Spleen (tissue), 13 donors: ENCODE measurements at places on chromosomes 3 and 15. TPM values are rescaled to one million over a fixed set of nuclear protein-coding genes. Genes with fewer than 3 reads are reported as not detected.

The GALNT15 gene
- total RNA-seq = 147 TPM

The TRH gene
- total RNA-seq = not detected

The DNAJA4 gene
- 15.0 TPM for total RNA-seq

The SPRED1 gene
- total RNA-seq = 24.0 TPM

The CCR2 gene
- 18.9 TPM for total RNA-seq

The RPP14 gene
- 14.2 TPM for total RNA-seq

The PRR20G gene
- not detected for total RNA-seq

The PTH1R gene
- 5.1 TPM for total RNA-seq

The APPL1 gene
- total RNA-seq = 43.4 TPM

DNA sequence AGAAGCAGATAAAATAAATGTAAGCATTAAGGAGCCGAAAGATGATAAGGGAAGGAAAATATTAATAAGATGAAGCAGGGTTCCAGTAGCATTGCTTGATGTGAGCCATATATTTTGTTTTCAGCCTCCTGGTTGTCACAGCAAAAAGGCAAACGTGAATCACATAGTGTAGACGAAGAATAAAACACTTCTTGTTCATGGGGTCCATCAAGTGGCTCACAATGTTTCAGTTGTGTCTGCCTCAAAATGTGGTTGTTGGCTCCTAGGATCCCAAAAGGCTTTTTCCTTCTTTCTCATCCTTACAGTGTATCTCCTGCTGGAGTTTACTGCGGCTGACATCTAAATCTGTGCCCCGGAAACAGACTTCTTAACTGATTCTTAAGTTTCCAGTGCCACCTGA lies 195.1 kb downstream of the GHSR start:
- H3K4me3 ChIP-seq = no peak overlapping the region
- no peaks in the 10 kb centered on the region for H3K36me3 ChIP-seq
- DNase-seq = no peak

DNA sequence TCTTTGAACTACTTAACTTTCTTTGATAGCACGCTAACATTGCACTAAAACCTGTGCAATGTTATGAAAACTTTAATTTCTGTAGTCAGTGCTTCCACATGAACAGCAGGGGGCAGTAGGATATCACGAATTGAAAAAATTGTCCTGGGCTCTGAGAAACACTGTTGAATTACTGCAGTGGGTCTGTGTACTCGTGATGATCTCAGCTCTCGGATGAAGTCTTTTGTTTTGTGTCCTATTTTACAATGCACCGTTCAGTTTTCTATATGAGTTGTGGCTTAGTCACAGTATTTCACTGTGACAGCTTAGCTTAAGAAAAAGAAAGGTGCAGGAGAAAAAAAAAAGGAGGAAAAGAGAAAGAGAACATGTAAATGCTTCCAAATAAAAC lies 141.3 kb upstream of the CCDC54 start:
- H3K4me3 ChIP-seq = peak overlapping the region; percentile 21
- peaks cover 5% of the 10 kb centered on the region for H3K4me1 ChIP-seq
- H3K36me3 ChIP-seq = no peaks in the 10 kb centered on the region
- H3K27me3 ChIP-seq = no peaks in the 10 kb centered on the region
- peak overlapping the region; percentile 64 for H3K27ac ChIP-seq

- H3K4me3 ChIP-seq = no peak overlapping the region
- no peaks in the 10 kb centered on the region for H3K36me3 ChIP-seq
- DNase-seq = no peak
- H3K4me1 ChIP-seq = no peaks in the 10 kb centered on the region
- no peak overlapping the region for H3K27ac ChIP-seq
Observed at GRCh38 chr15:40600956-40601355, 6.9 kb downstream of the KNL1 start.

DNA sequence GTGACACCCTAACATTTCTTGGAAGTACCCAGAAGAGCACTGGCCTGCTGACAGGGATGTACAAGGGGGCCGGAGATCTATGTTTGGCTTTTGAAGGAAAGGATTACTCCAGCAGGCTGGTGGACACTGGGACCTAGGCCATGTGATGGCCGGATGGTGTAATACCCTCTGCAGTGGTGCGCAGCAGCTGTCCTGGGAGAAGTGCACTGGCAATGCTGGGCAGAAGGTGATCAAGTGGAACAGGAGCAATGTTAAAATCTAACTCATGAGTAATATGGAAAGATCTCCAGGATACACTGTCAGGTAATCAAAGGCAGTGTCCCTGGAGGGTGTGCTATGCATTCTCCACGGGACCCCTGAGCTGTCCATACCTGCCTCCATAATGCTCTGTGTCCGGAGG lies 71.2 kb upstream of the POMGNT2 start:
- H3K36me3 ChIP-seq = no peaks in the 10 kb centered on the region
- peak overlapping the region; percentile 48 for H3K27ac ChIP-seq
- H3K4me1 ChIP-seq = peaks cover 47% of the 10 kb centered on the region
- no peak overlapping the region for H3K4me3 ChIP-seq

DNA sequence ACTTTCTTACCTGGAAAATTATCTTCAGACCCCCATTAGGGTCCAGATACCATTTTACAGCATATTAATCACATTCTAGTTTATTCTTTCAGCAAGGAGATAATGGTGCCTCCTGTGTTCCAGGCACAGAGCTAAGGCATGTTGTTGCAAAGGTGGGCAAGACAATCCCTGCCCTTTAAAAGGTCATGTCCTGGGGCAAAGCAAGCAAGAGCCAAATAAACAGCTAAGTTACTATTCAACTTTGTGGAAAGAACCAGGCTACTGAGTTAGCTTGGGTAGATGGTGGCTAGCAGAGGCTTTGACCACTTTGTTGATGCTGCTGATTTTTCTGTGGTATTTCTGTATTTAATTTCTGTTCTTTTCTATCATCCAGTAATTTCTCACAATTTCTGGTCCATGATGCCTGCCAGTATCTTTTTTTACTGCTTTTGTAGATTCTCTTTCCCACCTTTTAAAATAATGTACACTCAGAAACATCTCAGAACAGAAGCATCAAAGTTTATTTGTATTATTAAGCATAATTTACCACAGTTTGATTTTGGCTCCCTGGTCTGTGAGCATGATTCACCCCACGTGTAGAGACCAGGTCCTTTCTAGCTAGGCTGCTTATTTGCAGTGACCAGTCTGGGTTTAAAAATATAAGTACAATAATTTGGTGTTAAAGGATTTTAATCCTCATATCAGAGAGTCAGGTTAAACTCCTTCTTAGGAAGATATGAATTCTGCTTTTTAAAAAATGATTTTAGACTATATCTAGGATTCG lies 71.5 kb downstream of the LRRC28 start:
- no peaks in the 10 kb centered on the region for H3K27me3 ChIP-seq
- no peak overlapping the region for H3K27ac ChIP-seq
- DNase-seq = no peak
- H3K4me3 ChIP-seq = no peak overlapping the region
- no peaks in the 10 kb centered on the region for H3K36me3 ChIP-seq
- peaks cover 8% of the 10 kb centered on the region for H3K4me1 ChIP-seq

- DNase-seq = no peak
- H3K27ac ChIP-seq = no peak overlapping the region
- H3K27me3 ChIP-seq = no peaks in the 10 kb centered on the region
- no peaks in the 10 kb centered on the region for H3K36me3 ChIP-seq
- no peak overlapping the region for H3K4me3 ChIP-seq
Observed at GRCh38 chr15:72281713-72282112, 9.4 kb upstream of the PARP6 start.

GRCh38 chr15:80587816-80588456 lies 107.2 kb upstream of the ABHD17C start:
- H3K4me1 ChIP-seq = no peaks in the 10 kb centered on the region
- H3K27me3 ChIP-seq = no peaks in the 10 kb centered on the region
- H3K4me3 ChIP-seq = no peak overlapping the region
- no peak for DNase-seq

DNA sequence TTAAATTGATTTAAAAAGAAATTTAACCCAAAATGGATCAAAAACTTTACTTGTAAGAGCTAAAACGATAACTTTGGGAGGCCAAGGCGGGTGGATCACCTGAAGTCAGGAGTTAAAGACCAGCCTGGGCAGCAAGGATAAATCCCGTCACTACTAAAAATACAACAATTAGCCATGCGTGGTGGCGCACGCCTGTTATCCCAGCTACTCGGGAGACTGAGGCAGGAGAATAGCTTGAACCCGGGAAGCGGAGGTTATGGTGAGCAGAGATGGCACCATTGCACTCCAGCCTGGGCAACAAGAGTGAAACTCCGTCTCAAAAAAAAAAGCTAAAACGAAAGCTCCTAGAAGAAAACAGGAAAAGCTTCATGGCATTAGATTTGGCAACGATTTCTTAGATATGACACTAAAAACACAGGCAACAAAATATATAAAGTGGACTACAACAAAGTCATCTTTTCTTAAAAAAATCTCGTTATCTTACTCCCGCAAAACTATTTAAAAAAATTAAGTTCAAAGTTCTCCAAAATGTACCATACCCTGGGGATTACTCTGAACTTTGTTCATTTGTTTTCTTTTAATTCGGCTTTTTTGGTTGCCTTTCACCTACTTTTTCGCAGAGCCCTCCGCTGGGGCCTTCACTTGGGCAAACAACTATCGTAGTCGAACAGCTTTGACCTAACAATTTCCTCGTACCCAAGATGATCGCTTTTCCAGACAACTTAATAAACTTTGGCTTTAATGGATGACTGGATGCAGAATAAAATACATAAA lies 2.9 kb downstream of the HDDC3 start:
- no peaks in the 10 kb centered on the region for H3K36me3 ChIP-seq
- no peak for DNase-seq
- H3K27ac ChIP-seq = peak overlapping the region; percentile 99
- H3K4me3 ChIP-seq = peak overlapping the region; percentile 80
- no peaks in the 10 kb centered on the region for H3K27me3 ChIP-seq

DNA sequence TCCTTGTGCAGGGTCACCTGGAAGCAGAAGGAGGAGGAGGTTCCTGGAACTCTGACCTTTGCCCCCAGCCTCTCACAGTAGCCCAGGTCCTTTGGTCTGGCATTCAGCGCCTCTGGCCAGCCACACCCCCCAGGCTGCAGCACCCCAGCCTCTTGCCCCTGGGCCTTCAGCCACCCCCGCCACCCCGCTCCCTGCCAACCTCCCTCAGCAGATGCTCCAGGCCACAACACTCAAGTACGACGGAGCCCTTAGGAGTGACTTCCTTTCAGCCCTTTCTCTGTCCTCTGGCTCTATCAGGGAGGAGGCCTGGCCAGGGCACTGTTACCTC lies 45.2 kb downstream of the GRIP2 start:
- peaks cover 43% of the 10 kb centered on the region for H3K36me3 ChIP-seq
- no peaks in the 10 kb centered on the region for H3K4me1 ChIP-seq
- H3K27me3 ChIP-seq = no peaks in the 10 kb centered on the region
- DNase-seq = peak; percentile 68

GRCh38 chr3:126503701-126504100 lies 13.9 kb downstream of the UROC1 start:
- peak; percentile 63 for DNase-seq
- H3K27me3 ChIP-seq = no peaks in the 10 kb centered on the region
- H3K4me3 ChIP-seq = no peak overlapping the region
- H3K4me1 ChIP-seq = no peaks in the 10 kb centered on the region
- no peak overlapping the region for H3K27ac ChIP-seq
- H3K36me3 ChIP-seq = no peaks in the 10 kb centered on the region

- H3K4me3 ChIP-seq = no peak overlapping the region
- H3K36me3 ChIP-seq = no peaks in the 10 kb centered on the region
- H3K4me1 ChIP-seq = no peaks in the 10 kb centered on the region
- no peak overlapping the region for H3K27ac ChIP-seq
Observed at GRCh38 chr15:87917480-87917879, 339.1 kb downstream of the NTRK3 start.

DNA sequence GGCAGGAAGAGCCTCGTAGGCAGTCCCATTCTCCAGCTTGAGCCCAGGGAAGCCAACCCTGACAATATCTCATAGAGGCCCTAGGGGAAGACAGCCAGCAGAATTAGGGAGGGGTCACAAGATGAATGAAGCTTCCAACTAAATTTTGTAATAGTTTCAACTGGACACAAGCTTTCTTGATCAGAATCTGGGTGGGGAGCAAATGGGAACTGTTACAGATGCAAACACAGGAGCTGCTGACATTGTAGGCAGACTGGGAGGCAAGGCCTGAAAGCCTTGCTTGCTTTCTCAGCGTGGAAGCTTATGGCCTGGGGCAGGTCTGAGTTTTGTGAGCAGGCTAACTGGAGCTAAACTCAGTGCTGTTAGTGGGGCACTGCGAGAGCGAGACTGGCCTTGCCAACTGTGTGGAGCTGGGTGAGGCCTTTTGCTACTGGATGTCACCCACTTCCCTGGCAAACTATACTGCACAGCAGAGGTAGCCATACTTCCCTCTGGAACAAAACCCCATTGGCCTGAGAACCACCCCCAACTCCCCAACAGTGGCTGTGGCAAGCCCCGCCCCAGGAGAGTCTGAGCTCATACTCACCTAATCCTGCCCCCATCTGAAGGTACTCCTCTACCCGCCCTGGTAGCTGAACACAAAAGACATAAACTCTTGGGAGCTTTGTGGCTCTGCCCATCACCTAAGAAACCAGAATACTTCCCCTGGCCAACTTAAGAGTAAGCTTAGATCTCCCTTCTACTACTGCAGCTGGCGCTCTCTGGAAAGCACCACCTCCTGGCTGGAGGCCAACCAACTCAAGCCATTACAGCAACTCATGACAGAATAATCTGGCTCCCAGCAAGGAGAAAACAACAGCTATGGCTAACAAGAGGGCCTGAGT lies 42.9 kb downstream of the CFAP20DC start:
- H3K36me3 ChIP-seq = no peaks in the 10 kb centered on the region
- no peaks in the 10 kb centered on the region for H3K4me1 ChIP-seq
- DNase-seq = no peak
- H3K27me3 ChIP-seq = no peaks in the 10 kb centered on the region
- H3K4me3 ChIP-seq = no peak overlapping the region

DNA sequence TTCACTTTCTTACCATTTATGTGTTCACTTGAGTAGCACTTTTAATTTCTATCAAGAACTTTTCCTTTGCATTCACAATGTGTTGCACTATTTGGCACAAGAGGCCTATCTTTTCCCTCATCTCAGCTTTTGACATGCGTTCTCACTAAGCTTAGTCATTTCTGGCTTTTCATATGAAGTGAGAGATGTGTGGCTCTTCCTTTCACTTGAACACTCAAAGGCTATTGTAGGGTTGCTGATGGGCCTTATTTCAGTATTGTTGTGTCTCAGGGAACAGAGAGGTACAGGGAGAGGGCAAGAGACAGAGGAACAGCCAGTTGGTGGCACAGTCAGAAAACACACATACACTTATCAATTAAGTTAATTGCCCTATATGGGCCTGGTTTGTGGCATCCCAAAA lies 127.4 kb upstream of the MLF1 start:
- H3K4me3 ChIP-seq = no peak overlapping the region
- no peaks in the 10 kb centered on the region for H3K27me3 ChIP-seq
- H3K4me1 ChIP-seq = no peaks in the 10 kb centered on the region
- H3K27ac ChIP-seq = no peak overlapping the region
- no peaks in the 10 kb centered on the region for H3K36me3 ChIP-seq

GRCh38 chr15:31472636-31473384 lies 146.2 kb downstream of the KLF13 start:
- DNase-seq = peak; percentile 88
- no peaks in the 10 kb centered on the region for H3K36me3 ChIP-seq
- no peaks in the 10 kb centered on the region for H3K27me3 ChIP-seq
- H3K27ac ChIP-seq = peak overlapping the region; percentile 87
- peaks cover 35% of the 10 kb centered on the region for H3K4me1 ChIP-seq
- H3K4me3 ChIP-seq = no peak overlapping the region

DNA sequence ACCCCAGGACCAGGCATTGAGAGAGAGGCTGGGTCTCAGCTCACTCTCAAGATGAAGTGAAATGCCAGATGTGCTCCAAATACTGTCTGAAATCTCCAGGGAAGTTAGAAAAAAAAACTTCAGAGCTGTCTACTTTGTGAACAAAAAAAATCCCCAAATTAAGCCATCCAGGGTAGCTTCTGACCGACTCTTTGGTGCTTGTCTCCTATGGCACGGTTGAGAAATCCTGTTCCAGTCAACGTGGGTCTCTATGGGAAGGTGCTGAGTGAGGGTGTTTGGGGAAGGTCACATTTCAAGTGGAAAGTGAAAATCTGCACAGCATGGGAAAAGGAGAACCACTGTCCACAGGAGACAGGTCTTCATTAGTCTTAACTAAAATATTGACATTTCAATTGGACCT lies 322.5 kb upstream of the CFAP20DC start:
- H3K4me3 ChIP-seq = no peak overlapping the region
- H3K36me3 ChIP-seq = no peaks in the 10 kb centered on the region
- peaks cover 5% of the 10 kb centered on the region for H3K4me1 ChIP-seq
